ENCODE measurements at places on chromosomes 2 and 18. TPM values are rescaled to one million over a fixed set of nuclear protein-coding genes. Genes with fewer than 3 reads are reported as not detected.

DNA sequence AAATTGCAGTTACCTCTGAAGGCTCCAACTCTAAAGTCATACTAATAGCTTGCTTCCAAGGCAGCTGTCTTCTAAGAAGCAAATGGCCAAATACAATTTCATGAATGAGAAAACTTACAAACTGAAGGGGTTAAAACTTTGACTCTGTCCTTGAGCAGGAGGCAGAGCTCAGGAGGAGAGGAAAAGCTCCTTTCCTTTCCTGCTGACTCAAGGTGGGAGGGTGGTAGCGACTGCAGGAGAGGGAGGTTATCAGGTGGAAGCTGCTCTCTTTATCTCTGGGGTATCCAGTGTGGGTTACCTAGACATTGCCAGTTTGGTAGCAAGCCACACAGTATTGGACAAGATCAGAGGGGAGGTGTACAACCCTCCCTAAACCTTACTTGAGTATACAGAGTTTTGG is 2.7 kb upstream of the EFEMP1 start:
- no peak for DNase-seq
- H3K27ac ChIP-seq = no peak overlapping the region
- H3K27me3 ChIP-seq = peaks cover 26% of the 10 kb centered on the region
- H3K36me3 ChIP-seq = no peaks in the 10 kb centered on the region
- H3K4me1 ChIP-seq = no peaks in the 10 kb centered on the region
- no peak overlapping the region for H3K4me3 ChIP-seq

Gene RAB6C
- 0.20 TPM for total RNA-seq

DNA sequence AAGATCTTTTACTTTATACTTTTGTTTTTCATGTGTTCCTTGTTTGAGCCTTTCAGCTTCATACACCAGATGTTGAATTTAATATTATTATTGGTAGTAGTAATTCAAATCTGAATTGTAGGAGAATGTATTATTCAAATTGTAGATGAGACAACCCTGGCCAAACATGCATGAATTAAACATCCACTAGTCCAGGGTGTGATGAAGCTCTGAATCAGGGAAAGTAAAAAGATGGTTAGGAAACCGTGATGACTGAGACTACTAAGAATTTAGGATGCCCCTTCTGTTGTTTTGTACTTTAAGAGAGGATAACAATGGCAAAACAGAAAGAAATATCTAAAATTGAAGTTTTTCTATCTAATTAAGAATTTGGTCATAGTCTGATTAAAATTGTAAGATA is 227.8 kb upstream of the CDH2 start:
- H3K4me3 ChIP-seq = no peak overlapping the region
- H3K27me3 ChIP-seq = no peaks in the 10 kb centered on the region
- DNase-seq = no peak

- no peak overlapping the region for H3K4me3 ChIP-seq
- no peaks in the 10 kb centered on the region for H3K27me3 ChIP-seq
- H3K36me3 ChIP-seq = no peaks in the 10 kb centered on the region
- peaks cover 25% of the 10 kb centered on the region for H3K4me1 ChIP-seq
Measured at GRCh38 chr2:15797231-15797938, 143.0 kb upstream of the MYCN start.

- peaks cover 20% of the 10 kb centered on the region for H3K4me1 ChIP-seq
- no peak overlapping the region for H3K27ac ChIP-seq
- H3K4me3 ChIP-seq = no peak overlapping the region
- DNase-seq = no peak
- H3K36me3 ChIP-seq = no peaks in the 10 kb centered on the region
Measured at GRCh38 chr2:215881582-215881981, 131.8 kb downstream of the MREG start.

Gene SP110
- 8.3 TPM for total RNA-seq

- peaks cover 67% of the 10 kb centered on the region for H3K4me1 ChIP-seq
- DNase-seq = peak; percentile 27
- no peaks in the 10 kb centered on the region for H3K36me3 ChIP-seq
- H3K27ac ChIP-seq = peak overlapping the region; percentile 46
- H3K27me3 ChIP-seq = no peaks in the 10 kb centered on the region
Measured at GRCh38 chr2:1715184-1716013, 28.9 kb downstream of the PXDN start.

Gene MARS2
- 5.0 TPM for total RNA-seq

DNA sequence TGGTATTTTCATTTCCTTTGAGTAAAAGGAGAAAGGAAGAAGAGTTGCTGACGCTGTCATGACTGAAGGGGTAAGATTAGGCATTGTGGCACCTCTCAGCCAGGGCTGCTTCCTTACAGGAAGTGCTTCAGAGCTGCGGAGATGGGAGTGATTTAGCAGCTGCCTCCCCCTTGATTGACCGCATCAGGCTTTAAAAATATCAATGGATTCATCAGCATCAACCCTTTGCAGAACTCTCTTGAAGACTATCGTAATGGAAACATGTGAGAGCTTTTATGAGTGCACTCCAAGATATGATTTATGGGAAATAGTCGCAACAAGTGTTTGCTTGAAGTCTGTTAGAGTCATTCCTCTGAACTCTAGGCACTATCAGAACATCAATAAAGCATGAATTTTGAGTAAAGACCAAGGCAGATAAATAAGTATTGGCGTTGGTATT is 141.1 kb downstream of the CSRNP3 start:
- no peak for DNase-seq
- no peaks in the 10 kb centered on the region for H3K4me1 ChIP-seq
- H3K36me3 ChIP-seq = no peaks in the 10 kb centered on the region

Gene MERTK
- total RNA-seq = 2.9 TPM

- no peaks in the 10 kb centered on the region for H3K36me3 ChIP-seq
- H3K27ac ChIP-seq = peak overlapping the region; percentile 68
- no peak for DNase-seq
- peaks cover 52% of the 10 kb centered on the region for H3K4me1 ChIP-seq
Measured at GRCh38 chr2:98153481-98153880, 66.5 kb downstream of the VWA3B start.

Gene SLC4A5
- total RNA-seq = 4.6 TPM

- H3K4me1 ChIP-seq = no peaks in the 10 kb centered on the region
- no peak overlapping the region for H3K27ac ChIP-seq
- H3K27me3 ChIP-seq = no peaks in the 10 kb centered on the region
- H3K36me3 ChIP-seq = no peaks in the 10 kb centered on the region
- no peak overlapping the region for H3K4me3 ChIP-seq
Measured at GRCh38 chr2:142883526-142883925, 6.1 kb downstream of the KYNU start.

- H3K27me3 ChIP-seq = no peaks in the 10 kb centered on the region
- no peak overlapping the region for H3K4me3 ChIP-seq
- DNase-seq = no peak
- no peaks in the 10 kb centered on the region for H3K4me1 ChIP-seq
- no peak overlapping the region for H3K27ac ChIP-seq
Measured at GRCh38 chr18:51123936-51124486, 73.5 kb downstream of the MEX3C start.

- H3K27me3 ChIP-seq = peaks cover 64% of the 10 kb centered on the region
- no peaks in the 10 kb centered on the region for H3K36me3 ChIP-seq
- DNase-seq = no peak
- H3K27ac ChIP-seq = no peak overlapping the region
- no peak overlapping the region for H3K4me3 ChIP-seq
- no peaks in the 10 kb centered on the region for H3K4me1 ChIP-seq
Measured at GRCh38 chr2:231013820-231014219, 17.9 kb downstream of the SPATA3 start.

DNA sequence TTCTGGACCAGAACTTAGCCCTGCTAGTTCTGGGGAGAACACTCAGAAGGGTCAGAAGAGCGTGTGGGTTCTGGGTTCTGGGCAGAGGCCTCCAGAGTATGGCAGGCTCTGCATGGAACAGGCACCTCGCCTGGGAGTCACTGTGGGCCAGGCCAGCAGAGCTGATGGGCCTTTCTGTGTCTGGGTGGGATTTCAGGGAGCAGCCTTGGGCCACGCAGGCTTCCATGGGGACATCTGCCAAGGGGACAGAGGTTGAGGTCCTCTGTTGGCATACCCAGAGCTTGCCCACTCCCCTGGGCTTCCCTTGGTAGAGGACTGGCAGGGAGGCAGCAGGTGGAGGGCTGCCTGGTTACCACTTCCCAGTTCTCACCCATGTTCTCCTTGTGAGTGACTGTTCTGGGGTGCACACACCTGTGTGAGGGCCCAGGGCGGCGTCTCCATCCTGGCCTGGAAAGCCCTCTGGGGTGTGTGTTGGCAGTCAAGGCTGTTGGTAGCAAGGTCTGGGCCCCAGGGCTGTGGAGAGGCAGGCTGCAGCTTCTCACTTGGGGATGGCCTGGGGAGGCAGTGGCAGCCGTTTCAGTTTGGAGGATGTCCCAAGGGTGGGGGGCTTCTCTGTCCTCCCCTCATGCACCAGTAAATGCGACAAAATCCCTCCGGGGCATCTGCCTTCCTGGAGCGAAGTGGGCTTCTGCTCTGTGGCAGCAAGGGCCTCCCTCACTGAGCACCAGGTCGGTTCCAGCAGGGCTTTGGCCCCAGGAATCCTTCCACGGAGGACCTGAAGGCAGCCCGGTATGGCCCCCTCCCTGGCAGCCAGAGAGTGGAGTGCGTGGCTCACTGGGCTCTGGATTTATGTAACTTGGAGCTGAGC is 74.6 kb upstream of the HDAC4 start:
- no peaks in the 10 kb centered on the region for H3K27me3 ChIP-seq
- no peak for DNase-seq
- no peak overlapping the region for H3K27ac ChIP-seq
- H3K4me1 ChIP-seq = no peaks in the 10 kb centered on the region
- no peaks in the 10 kb centered on the region for H3K36me3 ChIP-seq

GRCh38 chr2:85737481-85737880 is 16.3 kb upstream of the ATOH8 start:
- H3K27me3 ChIP-seq = no peaks in the 10 kb centered on the region
- peak overlapping the region; percentile 67 for H3K27ac ChIP-seq
- DNase-seq = peak; percentile 76
- peaks cover 51% of the 10 kb centered on the region for H3K4me1 ChIP-seq
- H3K4me3 ChIP-seq = no peak overlapping the region

DNA sequence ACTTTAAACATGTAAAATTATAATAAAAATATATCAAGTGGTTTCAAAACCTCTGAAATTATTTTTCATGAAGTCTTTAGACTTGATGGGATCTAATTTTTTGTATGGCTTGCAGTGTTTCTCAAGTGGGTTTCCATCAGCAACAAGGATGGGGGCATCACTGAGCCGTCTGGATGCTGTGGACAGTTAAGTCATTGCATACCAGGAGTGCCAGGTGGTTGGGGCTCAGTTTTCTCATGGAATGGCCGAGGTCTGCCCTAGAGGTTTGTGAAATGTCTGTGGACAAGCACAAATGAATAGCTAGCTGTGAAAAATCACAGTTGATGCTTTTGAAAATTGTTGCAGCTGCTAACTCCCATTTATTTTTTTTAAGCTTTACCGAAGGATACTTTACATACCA is 1.7 kb downstream of the PRELID3A start:
- no peak for DNase-seq
- no peaks in the 10 kb centered on the region for H3K36me3 ChIP-seq
- peaks cover 15% of the 10 kb centered on the region for H3K4me1 ChIP-seq
- no peaks in the 10 kb centered on the region for H3K27me3 ChIP-seq

Gene IL1RL1
- 1.1 TPM for total RNA-seq

- H3K36me3 ChIP-seq = no peaks in the 10 kb centered on the region
- no peak for DNase-seq
- no peaks in the 10 kb centered on the region for H3K27me3 ChIP-seq
- peaks cover 16% of the 10 kb centered on the region for H3K4me1 ChIP-seq
- H3K4me3 ChIP-seq = peak overlapping the region; percentile 82
- peak overlapping the region; percentile 95 for H3K27ac ChIP-seq
Measured at GRCh38 chr2:69830045-69830905, 815 bp downstream of the GMCL1 start.

DNA sequence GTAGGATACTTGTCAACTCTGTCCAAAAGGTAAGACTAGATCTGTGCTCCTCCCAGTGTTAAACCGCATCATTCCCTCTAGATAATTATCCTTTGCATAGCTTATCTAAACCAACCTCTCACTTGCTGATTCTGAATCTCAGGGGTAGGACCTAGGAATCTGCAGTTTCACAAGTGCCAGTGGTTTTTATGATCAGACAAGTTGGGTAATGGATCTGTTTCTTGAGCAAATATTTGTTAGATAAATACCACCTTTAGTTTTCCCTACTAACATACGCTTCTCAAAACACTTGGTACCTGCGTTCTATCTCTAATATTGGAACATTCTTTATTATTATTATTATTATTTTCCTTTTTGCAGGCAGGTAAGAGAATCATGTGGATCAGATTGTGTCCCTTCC is 439.9 kb downstream of the PTPRM start:
- no peaks in the 10 kb centered on the region for H3K36me3 ChIP-seq
- DNase-seq = no peak
- H3K27me3 ChIP-seq = no peaks in the 10 kb centered on the region
- no peak overlapping the region for H3K27ac ChIP-seq
- H3K4me1 ChIP-seq = peaks cover 46% of the 10 kb centered on the region

DNA sequence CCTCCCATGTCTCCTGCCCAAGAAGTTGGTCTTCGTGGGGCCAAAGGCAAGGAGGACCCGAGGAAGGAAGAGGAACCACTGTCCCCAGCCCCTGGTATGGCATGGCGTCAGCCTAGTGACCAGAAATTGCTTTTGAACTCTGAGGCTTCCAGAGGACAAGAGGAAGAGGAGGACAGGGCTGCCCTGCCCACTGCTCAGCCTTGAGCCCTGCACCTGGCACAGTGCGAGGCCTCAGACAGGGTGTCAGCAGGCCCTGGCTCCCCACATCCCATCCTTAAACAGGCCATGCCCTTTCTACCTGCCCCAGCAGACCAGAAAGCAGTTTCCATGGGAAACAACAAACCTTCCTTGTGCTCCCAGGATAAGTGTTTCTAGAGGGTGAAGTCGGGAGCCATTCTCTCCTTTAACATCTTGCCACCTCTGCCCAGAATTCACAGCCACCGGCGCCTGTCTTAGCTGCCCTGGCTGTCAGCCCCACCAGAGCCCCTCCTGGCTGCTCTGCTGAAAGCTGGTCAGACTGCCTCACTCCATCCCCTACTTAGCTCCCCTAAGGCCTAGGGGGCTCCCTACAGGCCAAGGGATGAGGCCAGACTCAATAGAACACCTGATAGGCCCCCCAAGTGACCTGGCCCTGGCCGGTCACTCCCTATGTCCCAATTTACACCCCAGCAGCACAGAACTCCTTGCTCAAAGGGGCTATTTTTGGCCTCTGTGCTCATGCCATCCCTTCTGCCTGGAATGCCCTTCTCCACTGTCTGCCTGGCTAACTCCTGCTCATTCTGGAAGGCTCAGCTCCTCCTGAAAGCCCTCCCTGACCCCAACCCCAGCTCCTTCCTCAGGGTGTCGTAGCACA is 20.6 kb downstream of the ATOH8 start:
- DNase-seq = no peak
- H3K36me3 ChIP-seq = no peaks in the 10 kb centered on the region
- peaks cover 98% of the 10 kb centered on the region for H3K4me1 ChIP-seq

Gene SNED1
- total RNA-seq = 5.6 TPM

DNA sequence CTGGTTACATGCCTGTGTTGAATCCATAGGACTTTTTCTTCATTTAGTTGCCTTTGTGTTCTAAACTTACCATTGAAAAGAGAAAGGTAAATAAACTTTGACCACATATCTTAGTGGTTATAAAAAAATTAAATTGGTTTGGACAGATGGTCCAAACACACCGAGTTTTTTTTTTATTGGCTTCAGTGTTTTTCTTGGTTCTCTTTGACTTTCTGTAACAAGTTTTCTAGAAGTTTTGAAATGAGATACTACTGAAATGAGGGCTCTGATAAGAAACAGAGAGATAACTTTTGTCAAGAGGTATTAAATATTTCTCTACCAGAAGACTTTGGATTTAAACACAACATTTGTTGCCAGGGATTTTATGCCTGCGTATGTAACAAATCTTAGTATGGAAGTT is 20.7 kb downstream of the SPTBN1 start:
- H3K4me1 ChIP-seq = peaks cover 99% of the 10 kb centered on the region
- no peak overlapping the region for H3K4me3 ChIP-seq
- no peaks in the 10 kb centered on the region for H3K27me3 ChIP-seq
- no peaks in the 10 kb centered on the region for H3K36me3 ChIP-seq

Gene INHBB
- 1.6 TPM for total RNA-seq

Data from heart right ventricle (tissue), 16 donors.